CD8-positive, alpha-beta memory T cell (primary cell): ENCODE measurements at places on chromosomes 7 and 10. TPM values are rescaled to one million over a fixed set of nuclear protein-coding genes. Genes with fewer than 3 reads are reported as not detected.

Gene CFAP46
- 0.09 TPM for total RNA-seq

Gene PLEKHS1
- not detected for total RNA-seq

Gene RPP38
- 21.7 TPM for total RNA-seq

Gene TRIM73
- total RNA-seq: 4.7 TPM

Gene ADGRA1
- total RNA-seq: not detected

Gene GDF2
- total RNA-seq: not detected

Gene GHRHR
- not detected for total RNA-seq

Gene ANTXRL
- total RNA-seq: not detected

Gene TACC2
- not detected for total RNA-seq

Gene NCF1
- 0.92 TPM for total RNA-seq

Gene LIPF
- total RNA-seq: not detected

Gene MUC3A
- not detected for total RNA-seq

Gene FOXI2
- not detected for total RNA-seq

Gene ASAH2
- total RNA-seq: 3.2 TPM

Gene TRIL
- total RNA-seq: not detected

Gene BHLHA15
- not detected for total RNA-seq

Gene TBRG4
- total RNA-seq: 203 TPM

Gene ANXA8
- total RNA-seq: not detected

Gene GBF1
- total RNA-seq: 39.2 TPM

Gene LIPM
- total RNA-seq: not detected

Gene VENTX
- not detected for total RNA-seq

Gene UNCX
- not detected for total RNA-seq

Gene TAS2R41
- total RNA-seq: not detected

Gene GRM8
- not detected for total RNA-seq

Gene CLCN1
- total RNA-seq: 0.11 TPM

Gene TRIM50
- total RNA-seq: not detected

Gene HTR7
- total RNA-seq: not detected

Gene SAP25
- 13.9 TPM for total RNA-seq

Gene LRRC4
- total RNA-seq: 0.51 TPM

Gene CELF2
- 155 TPM for total RNA-seq

Gene GARIN1A
- 0.61 TPM for total RNA-seq

Gene HKDC1
- total RNA-seq: not detected

Gene MEOX2
- not detected for total RNA-seq

Gene ARMC3
- not detected for total RNA-seq

Gene CYP26C1
- not detected for total RNA-seq
